ENCODE measurements at places on chromosomes 2 and 18.

DNA sequence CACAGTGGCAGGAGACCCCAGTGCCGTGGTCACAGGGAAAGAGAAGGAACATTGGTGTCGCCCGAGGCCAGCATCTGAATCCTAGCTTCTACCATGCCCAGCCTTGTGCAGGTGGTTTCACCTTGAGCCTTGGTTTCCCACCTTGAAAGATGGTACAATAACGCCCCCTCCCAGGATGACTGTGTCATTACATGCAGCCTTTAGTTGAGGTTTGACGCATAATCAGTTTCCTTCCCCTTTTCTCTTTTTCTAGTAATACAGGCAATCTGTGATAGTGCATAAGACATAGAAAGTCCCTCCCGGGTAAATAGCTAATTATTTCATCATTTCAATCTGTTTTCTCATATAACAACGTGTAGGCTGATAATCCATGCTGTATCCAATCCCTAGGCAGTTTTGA is 29.8 kb upstream of the ZNF407 start:
- DNase-seq: no peak

GRCh38 chr2:191382801-191383200 is 137.6 kb downstream of the MYO1B start:
- DNase-seq: no peak

GRCh38 chr2:110866466-110866865 is 134.1 kb downstream of the ACOXL start:
- DNase-seq: peak; percentile 62

GRCh38 chr2:9630736-9631552 is at the start of gene YWHAQ:
Gene YWHAQ, minus strand, starts transcription at chr2:9630997. Its CDS starts 545 bp downstream, at chr2:9630452.
- peak; percentile 95 for DNase-seq

- no peak for DNase-seq
Measured at GRCh38 chr2:147174824-147175254, 670.0 kb upstream of the ACVR2A start.

DNA sequence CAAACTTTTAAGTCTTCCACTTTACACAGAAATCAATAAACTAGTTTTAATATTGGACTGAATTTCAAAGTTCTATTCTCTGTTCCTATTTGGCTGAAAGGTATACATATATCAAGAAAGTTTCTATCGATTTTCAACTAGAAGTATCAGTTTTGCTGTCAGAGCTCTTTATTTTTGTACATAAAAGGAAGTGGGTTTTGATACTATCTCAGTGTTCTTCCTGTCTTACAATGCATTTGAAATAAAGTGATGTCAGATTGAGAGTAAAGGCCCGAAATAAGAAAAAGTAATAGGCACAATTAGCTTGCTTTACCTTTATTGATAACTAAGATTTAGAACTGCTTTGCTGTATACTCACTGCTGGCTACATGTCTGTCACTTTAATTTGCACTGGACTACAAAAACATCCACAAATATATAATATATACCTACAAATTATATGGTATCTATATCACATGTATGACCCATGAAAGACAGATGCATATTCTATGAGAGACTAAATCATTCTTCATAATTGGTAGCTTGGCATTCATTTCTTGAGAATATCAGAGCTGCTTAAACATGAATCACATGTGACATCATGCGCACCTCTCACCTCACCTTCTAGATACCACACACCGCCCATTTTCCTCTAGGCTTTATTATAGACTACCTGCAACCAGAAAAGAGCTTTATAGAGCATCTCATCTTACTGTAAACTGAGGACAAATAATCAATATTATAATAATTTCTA is 83.6 kb downstream of the ASXL2 start:
- peak; percentile 13 for DNase-seq

DNA sequence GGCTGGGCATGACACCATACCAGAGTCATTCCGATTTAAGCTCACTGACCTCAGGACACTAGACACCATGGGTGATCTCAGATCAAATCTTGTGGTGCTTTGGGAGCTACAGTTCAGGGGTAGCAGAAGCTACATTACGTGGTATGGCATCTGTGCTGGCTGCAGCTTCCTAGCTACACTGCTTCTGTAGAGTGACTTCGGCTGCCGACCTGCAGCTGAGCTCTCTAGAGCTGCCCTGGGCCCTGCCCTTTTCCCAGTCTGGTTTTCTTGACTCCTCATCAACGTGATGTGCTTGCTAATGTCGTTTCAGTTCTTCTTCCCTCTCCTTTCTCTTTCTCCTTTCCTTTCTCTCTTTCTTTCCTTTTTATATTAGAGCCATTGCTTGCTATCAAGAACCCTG is 100.2 kb downstream of the AP1S3 start:
- DNase-seq: no peak

DNA sequence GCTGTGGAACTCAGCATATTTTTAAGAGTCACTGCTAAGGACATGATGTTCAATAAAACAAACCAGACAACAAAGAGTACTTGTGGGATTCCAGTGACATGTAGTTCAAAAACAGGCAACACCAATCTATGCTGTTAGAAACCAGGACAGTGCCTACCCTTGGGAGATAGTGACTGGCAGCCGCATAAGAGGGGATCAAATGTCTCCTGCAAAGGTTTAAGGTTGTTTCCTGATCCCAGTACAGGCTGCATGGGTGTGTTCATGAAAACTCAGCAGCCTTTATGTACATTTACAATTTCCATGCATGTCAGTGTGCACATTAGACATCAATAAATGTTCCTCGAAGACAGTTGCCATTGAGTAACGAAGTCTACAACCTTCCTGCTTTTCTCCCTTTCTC is 183.8 kb downstream of the PID1 start:
- DNase-seq: no peak

DNA sequence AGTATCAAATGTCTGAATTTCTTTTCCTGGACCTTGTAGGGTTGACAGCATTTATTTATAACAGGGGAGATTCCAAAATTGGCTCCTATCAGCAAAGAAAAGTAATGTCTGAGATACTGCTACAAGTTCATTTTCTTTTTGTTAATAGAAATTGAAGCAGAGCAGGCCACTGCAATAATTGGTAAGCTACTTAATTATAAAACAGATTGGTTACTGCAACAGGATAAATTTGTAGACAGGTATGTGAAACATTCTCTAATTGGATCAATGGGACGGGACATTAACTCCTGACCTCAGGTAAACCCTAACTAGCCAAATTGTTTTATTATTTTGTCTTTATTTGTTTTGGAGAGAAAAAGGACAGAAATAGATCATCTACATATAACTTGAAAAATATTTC is 20.5 kb downstream of the NIFK start:
- no peak for DNase-seq

DNA sequence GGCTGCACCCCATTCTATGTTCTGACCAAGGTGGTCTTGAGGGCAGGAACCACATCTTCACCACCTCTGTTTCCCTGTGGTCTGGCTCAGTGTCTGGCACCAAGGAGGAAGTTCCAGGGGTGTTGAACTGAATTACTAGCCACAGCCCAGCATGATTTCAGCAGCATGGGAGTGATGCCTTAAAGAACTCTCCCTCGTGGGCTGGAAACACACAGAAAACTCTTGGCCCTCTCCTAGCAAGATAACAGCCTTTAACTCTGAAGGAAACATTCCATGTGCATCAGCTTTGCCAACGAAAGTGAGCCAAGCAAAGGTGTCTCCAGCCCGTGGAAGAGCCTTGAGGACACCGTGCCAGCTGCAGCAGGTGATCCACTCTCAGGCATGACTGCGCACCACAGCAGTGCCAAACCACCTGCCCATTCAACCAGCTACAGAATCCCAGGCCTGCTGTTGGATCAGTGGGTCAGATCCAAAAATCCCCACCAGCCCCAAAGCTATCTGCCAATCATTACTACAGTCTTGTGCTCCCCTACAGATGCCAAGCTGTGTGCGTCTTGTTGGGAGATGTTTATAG is 124.8 kb downstream of the TTC32 start:
- DNase-seq: no peak

GRCh38 chr2:240594511-240595380 is 8.2 kb downstream of the CAPN10 start:
- DNase-seq: no peak
